ENCODE measurements at places on chromosomes 5 and 9.
A peak's percentile ranks its signal among the peaks of the same experiment; 100 is the strongest.

DNA sequence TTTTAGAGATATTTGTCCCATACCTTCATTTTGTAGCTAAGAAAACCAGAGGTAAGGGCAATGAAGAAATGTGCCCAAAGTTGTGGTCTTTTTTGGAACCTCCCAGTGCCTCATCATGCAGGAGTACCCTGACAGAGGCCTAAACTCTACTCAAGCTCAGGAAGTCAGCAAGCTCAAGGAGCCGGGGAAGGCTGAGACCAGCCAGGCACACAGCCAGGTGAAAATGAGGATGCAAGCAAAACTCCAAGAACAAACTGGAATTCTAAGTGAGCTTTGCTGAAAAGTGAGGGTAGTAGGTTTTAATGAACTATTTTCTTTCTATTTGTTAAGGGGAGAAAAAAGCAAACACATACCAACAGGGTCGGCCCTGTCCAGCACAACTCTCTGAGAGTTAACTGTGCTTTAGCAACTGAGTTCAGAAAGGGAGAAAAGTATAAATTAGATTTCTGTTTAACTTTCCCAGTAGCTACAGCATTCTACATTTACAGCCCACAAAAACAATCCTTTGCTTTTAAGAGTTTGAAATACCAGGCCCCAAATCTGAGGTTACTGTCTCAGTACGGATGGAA is 146.4 kb downstream of the GNAQ start:
- DNase-seq = no peak

GRCh38 chr5:142357469-142358090 is 32.8 kb upstream of the SPRY4 start:
- no peak for DNase-seq

DNA sequence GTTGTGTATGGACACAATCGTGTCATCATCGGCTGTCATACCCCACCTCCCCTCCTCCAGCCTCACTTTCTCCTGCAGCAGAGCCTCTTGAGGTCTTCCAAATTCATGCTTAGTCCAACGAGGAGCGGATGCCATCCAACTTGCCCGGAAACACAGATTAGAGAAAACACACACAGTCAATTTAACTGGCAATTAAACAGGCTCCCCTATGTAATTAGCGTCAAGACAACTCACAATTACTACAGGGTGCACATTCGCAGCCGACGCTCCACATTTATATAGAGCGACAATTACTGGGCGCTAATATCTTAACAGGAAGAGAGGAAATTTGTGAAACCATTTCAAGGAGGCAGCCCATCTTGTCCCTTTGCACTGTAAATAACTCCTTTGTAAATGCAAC is 86.0 kb upstream of the ZNF618 start:
- DNase-seq = no peak

DNA sequence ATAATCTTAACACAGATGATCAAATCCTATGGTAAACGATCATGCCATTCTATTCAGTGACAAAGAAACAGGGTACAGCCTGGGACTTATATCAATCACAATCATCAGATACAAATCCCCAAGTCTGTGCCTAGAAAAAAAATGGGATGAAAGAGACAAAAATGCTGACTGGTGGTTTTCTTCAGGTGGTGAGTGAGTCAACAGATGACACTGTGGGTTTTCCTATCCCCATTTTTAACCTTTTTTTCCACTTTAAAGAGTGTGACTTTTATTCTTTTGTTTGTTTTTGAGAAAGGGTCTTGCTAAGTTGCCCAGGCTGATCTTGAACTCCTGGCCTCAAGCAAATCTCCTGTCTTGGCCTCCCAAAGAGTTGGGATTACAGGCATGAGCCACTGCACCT is 3.2 kb downstream of the CIZ1 start:
- no peak for DNase-seq

DNA sequence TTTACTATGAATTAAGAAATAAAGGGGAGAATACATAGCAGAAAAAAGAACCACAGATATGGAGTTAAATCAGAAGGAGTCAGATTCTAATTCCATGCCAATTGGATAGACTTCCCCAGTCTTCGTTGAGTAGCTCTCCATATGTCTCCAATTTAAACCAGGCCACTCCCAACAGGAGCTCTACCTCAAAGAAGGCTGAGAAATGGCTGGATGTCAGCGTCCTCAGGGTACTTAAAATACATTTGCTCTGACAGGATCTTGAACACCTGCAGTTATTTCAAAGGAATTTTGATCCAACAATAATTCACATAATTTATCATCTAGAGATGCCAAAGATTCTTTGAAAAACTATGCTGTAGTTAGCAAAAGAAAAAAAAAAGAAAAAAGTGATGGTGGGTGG is 133.9 kb upstream of the FBN2 start:
- DNase-seq = no peak

GRCh38 chr5:16866795-16867576 is 69.1 kb downstream of the MYO10 start:
- DNase-seq = no peak

DNA sequence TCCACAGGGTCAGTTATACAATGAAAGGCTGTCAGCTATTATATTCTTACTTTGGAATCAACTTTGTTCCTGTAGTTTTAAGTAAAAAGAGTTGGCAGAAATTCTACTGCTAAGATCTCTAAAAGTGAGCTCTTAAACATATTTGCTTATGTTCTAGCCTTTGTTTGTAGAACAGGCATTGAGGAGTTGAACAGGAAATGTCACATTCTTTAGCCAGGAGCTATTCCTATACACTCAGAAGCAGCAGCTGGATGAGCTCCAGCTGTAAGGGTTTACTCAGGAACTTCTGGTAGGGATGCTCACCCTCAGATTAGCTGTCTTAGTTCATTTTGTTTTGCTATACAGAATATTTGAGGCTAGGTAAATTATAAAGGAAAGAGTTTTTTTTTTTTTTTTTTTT is 22.4 kb upstream of the SPINK14 start:
- DNase-seq = no peak

DNA sequence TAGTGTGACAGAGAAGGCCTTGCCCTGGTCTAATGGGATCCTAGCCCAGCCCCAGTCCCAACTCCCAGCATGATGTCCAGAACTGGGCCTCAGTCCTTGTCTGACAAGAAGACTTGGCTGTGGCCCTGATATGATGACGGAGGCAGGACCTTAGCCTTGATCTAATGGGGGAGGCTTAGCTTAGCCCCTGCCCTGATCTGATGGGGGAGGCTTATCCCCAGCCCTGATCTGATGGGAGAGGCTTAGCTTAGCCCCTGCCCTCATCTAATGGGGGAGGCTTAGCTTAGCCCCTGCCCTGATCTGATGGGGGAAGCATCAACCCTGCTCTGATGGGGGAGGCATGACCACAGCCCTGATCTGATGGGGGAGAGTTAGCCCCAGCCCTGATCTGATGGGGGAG is 3.7 kb downstream of the PKN3 start:
- no peak for DNase-seq

DNA sequence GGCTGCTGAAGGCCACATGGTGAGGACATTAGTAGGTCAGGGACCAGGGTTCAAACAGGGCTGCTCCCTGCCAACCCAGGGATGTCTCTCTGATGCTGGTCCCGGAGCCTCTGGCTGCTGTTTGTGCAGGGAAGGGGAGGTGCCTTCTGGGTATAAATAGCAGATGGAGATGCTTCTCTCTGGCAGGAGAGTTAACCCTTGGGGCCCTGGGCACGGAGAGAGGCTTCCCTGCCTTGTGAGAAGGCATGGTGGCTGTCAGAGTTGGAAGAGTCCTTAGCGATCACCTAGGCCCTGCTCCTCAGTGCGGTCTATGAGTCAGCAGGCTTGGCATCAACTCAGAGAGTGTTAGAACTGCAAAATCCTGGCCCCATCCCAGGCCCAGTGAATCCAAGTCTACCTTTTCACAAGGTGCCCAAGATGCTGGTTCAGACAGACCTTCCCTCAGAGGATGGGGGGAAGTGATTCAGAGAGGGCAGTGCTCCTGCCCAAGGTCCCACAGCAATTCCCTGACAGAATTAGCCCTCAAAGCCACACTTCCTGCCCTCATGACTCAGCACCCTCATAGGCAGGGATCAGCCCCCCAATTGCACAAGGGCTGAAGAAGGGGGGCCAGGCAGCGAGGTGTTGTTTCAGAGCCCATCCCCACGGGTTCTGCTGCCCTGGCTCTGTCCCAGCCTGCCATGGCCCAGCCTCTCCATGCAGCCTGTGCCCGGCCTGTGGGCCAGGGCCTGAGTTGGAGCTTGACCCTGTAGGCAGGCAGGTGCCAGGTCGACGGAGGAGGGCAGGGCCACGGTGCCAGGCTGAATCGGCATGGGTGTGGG is 25.6 kb downstream of the CAMK2A start:
- peak; percentile 53 for DNase-seq

- DNase-seq = no peak
These were observed 56.7 kb downstream of the PCDH1 start for GRCh38 chr5:141821430-141821925.

Measured in 8988T (cell line).